Dermis blood vessel endothelial cell (primary cell): ENCODE measurements at places on chromosomes 2 and 18. TPM values are rescaled to one million over a fixed set of nuclear protein-coding genes. Genes with fewer than 3 reads are reported as not detected.

DNA sequence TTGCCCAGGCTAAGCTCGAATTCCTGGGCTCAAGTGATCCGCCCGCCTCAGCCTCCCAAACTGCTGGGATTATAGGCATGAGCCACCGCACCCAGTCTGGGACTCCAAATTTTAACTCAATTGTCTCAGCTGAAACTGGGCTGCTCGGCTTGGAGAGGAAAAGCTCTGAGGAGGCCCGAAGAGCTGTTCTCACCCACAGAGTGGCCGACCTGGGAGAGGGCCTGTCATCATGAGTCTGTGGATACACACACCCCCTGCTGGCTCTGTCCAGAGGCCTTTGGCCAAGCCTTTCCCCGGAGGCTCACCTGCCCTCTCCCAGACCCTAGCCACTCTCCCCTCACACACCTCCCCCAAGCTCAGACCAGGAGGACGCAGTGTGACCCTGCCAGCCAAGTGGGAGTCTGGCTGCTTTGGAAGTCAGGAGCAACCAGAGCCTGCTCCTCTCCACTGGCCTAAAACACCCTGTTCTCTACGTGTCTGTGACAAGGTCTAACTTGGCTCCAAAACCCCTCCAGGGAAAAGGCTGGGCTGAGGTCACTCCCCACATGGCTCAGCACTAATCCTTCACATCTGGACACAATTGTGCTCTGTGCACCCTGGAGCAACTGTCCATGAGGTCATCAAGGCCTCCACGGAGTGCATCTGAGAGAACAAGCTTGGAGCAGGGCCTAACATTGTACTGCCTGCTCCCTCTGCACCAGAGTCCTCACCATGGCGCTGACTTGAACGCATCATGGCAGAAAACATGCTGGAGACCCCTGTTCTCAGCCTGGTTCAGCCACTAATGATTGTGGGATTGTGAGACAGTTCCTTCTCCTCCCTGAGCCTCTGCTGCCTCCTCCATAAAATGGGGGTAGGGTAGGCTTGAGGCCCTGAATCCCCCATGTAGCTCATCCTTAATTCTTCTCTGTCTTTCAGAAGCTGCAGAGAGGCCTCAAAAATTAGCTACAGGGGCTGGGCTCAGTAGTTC is 49.9 kb upstream of the RAB6C start:
- no peak for DNase-seq

SAG gene
- 0.19 TPM in 1 of 2 replicates, not detected in the other for total RNA-seq

NT5C1B gene
- not detected in 2 replicates for total RNA-seq

C18orf32 gene
- total RNA-seq: 13.4 and 14.1 TPM in 2 replicates

ZEB2 gene
- 5.3 and 8.4 TPM in 2 replicates for total RNA-seq

ACMSD gene
- 0.09 and 0.34 TPM in 2 replicates for total RNA-seq

GRCh38 chr18:8901019-8901418 is 195.7 kb downstream of the MTCL1 start:
- DNase-seq: no peak

GPR39 gene
- under 0.01 TPM in 1 of 2 replicates, not detected in the other for total RNA-seq

DNA sequence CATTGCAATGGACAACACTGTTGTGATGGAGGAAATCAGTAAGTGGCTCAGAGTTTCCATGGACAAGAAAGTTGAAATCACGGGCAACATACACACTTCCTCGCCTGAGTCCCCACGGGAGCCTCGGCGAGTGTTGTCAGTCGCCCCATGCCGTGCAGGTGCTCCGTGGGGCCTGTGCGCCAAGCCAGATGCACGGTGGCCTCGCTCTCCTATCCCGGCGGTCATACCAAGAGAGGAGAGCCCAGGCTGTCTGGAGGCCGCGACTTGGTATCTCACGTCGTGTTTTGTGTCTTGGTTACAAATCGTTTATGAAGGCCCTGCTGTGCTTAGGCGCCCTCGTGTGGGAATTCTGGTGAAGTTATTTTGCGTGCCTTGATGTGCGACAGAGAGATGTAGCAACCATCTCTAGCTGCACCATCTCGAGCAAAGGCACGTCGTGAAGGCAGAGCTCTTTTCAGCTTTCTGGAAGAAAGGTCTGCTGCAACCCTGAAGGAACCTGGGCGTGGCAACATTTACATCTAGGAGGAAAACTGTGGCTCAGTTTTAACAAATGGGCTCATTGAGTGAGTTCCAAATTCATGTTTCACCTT is 21.8 kb downstream of the ATG4B start:
- DNase-seq: peak; percentile 87

- DNase-seq: no peak
These were observed 24.2 kb upstream of the SERPINE2 start for GRCh38 chr2:224063298-224063648.

GRCh38 chr2:206572725-206573124 is 69.6 kb upstream of the FAM237A start:
- DNase-seq: no peak

IL1RN gene
- total RNA-seq: under 0.01 TPM in 1 of 2 replicates, not detected in the other

DNA sequence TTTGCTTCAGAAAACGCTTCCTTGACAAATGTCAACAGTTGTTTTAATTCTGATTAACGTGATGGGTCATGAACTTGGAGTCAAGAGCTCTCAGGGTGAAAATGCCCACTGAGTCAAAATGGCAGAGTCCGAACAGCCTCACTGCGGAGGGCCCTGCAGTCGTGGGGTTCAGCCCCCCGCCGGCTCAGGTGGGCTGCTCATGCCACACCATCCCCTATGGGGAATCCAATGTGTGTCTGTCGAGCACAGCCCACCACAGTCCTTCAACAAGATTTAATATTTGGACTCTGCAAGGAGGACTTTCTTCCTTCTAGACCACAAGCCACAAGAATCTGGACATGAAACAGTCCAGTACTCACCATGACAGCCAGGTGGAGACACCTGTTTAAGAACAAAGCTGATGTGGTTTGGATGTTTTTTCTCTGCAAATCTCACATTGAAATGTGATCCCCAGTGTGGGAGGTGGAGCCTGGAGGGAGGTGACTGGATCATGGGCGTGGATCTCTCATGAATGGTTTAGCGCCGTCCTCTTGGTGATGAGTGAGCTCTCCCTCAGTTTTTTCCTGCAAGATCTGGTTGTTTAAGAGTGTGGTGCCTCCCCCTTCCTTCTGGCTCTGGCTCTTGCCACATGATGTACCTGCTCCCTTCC is 201.0 kb downstream of the NDUFA10 start:
- DNase-seq: peak; percentile 64

DNA sequence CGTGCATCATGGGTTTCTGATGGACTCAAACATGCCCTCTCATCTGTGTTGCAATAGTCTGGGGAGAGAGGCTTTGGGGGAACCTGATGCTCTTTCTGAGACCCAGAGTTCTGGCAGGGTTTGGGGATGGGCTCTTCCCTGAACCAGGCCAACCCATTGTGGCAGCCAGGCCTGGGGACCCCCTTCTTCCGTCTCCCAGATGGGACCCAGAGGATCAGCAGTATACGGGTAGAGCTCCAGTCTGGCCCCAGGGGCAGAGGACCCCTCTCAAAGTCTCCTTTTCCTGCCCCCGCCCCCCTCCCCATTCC is 333.7 kb downstream of the DYSF start:
- no peak for DNase-seq

KIF1A gene
- total RNA-seq: 0.05 TPM in 1 of 2 replicates, not detected in the other

- no peak for DNase-seq
These were observed 1.8 kb upstream of the PTPN18 start for GRCh38 chr2:130354139-130354428.

- DNase-seq: no peak
These were observed 204.8 kb downstream of the SETBP1 start for GRCh38 chr18:44885507-44885906.

DNA sequence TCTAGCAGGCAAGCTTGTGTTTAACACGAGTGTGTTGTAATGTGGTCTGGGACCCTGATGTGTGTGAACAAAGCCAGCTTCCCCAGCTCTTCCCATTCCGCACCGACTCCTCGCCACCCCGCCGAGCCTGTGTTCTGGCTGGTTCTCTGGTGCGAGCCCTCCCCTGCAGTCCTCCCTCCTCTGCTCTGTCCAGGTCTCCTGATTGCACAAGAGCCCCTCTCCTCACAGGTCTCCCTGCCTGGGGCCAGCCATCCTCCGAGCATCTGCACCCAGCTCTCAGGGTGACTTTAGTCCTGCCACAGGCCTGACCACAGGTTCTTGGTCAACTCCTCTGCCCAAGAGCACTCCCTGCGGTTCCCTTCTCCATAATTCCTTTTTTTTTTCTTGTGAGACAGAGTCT is 13.2 kb downstream of the SLC66A3 start:
- DNase-seq: no peak

SERPINB12 gene
- not detected in 2 replicates for total RNA-seq

DNA sequence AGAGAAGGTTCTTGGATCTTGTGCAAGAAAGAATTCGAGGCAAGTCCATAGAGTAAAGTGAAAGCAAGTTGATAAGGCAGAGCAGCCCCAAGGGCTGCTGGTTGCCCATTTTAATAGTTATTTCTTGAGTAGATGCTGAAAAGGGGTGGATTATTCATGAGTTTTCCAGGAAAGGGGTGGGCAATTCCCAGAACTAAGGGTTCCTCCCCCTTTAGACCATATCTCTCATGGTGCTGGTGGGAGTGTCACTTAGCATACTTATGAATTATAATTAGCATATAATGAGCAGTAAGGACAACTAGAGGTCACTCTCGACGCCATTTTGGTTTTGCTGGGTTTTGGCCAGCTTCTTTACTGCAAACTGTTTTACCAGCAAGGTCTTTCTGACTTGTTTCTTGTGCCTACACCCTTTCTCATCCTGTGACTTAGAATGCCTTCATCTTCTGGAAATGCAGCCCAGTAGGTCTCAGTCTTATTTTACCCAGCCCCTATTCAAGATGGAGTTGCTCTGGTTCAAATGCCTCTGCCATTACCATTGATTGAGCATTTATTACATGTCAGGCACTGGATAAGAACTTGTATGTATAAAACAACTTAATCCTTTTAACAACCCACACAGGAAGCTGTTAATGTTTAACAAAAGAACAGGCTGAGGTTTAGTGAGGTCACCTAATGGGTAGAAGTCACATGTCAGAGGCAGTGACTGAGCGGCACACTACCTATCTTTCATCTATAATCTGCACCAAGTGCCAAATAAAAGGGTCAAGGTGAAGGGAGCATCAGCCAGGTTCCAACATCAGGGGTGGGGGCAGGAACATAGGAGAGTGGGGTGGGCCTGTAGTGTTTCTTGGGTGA is 250.9 kb downstream of the ICOS start:
- no peak for DNase-seq

DNA sequence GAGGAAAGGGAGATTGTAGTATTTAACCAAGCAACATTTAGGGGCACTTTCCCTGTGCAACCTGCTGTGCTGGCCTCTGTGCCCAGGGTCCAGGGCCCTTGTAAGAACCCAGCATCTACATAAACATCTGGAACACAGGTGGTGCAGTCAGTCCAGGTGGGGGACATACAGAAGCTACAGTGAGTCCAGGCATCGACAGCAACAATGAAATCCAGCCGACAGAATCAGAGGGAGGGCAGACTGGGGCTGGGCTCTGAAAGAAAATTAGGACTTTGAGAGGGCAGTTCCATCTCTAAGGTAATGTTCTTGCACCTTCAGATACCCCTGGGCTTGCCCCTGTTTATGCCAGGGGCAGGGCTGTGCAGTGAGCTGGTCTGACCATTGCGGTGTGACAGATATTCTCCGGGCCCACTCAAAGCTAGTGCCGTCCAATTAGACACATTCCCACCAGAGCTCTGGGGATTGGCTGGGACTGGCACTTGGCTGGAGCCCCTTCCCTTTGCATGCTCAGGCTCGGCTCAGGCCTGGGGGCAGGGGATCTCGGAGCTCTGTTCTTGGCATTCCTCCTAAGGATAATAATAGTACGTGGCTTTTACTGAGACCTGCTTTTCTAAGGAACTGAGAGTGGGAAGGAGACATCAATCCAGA is 5.4 kb downstream of the LBH start:
- DNase-seq: no peak

GRCh38 chr18:68969027-68969426 is 171.1 kb downstream of the CCDC102B start:
- no peak for DNase-seq

- no peak for DNase-seq
These were observed 57.3 kb downstream of the THNSL2 start for GRCh38 chr2:88227446-88227845.

DNA sequence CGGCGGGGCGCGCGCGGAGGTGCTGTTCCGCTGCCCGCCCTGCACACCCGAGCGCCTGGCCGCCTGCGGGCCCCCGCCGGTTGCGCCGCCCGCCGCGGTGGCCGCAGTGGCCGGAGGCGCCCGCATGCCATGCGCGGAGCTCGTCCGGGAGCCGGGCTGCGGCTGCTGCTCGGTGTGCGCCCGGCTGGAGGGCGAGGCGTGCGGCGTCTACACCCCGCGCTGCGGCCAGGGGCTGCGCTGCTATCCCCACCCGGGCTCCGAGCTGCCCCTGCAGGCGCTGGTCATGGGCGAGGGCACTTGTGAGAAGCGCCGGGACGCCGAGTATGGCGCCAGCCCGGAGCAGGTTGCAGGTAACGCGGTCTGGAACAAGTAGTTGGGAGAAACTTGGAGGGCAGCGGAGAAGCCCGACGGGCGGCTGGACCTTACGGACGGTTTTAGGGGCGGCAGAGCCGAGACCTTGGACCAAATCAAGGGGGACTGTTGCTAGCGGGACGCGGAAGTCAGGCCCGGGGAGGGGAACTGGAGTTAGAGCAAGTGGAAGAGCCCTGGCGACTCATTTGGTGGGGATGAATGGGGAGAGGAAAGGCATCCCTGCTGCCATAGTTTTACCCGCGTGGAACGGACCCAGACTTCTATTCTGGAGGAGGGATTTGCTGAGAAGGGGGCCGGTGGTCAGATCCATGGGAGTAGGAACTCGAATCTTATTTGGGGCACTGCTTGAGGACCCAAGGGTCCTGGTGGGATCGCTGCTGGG is 573 bp downstream of the IGFBP2 start:
- DNase-seq: peak; percentile 59
